ENCODE measurements at places on chromosomes 7 and 10. TPM values are rescaled to one million over a fixed set of nuclear protein-coding genes. Genes with fewer than 3 reads are reported as not detected.

PON1 gene
- not detected for total RNA-seq

LRRN3 gene
- 1.7 TPM for total RNA-seq

CLEC2L gene
- not detected for total RNA-seq

IFIT3 gene
- total RNA-seq, result 59.7 TPM

FOXI2 gene
- not detected for total RNA-seq

PRSS1 gene
- not detected for total RNA-seq

MYH16 gene
- not detected for total RNA-seq

PNLIPRP2 gene
- not detected for total RNA-seq

GRID2IP gene
- total RNA-seq, result not detected

HSPA12A gene
- 11.8 TPM for total RNA-seq

UPK3BL2 gene
- 4.2 TPM for total RNA-seq

NEUROD6 gene
- total RNA-seq, result not detected

PNLIP gene
- total RNA-seq, result not detected

ZNF735 gene
- total RNA-seq, result not detected

PRKRIP1 gene
- 19.0 TPM for total RNA-seq

EFCAB10 gene
- not detected for total RNA-seq

WNT8B gene
- total RNA-seq, result not detected

CXCL12 gene
- 269 TPM for total RNA-seq

NKX2-3 gene
- total RNA-seq, result not detected

FAM25A gene
- total RNA-seq, result not detected

MYL10 gene
- total RNA-seq, result not detected

KLLN gene
- 0.97 TPM for total RNA-seq

PAX2 gene
- not detected for total RNA-seq

ABCA13 gene
- 1.1 TPM for total RNA-seq

CCDC172 gene
- total RNA-seq, result not detected

AKR1D1 gene
- total RNA-seq, result not detected

NOM1 gene
- 16.9 TPM for total RNA-seq

SPDYE6 gene
- total RNA-seq, result not detected

CPXM2 gene
- total RNA-seq, result 16.8 TPM

PRSS58 gene
- total RNA-seq, result not detected

TDRD1 gene
- 4.7 TPM for total RNA-seq

RTKN2 gene
- 0.61 TPM for total RNA-seq

CCDC3 gene
- 0.36 TPM for total RNA-seq

CCDC71L gene
- 29.5 TPM for total RNA-seq

HOXA4 gene
- not detected for total RNA-seq

FOXP2 gene
- 13.1 TPM for total RNA-seq

Measured in hair follicle dermal papilla cell (primary cell).